ENCODE measurements at places on chromosomes 2 and 18.

GRCh38 chr2:224562831-224563230 lies 22.3 kb downstream of the CUL3 start:
- DNase-seq: no peak

GRCh38 chr18:68282232-68282631 lies 432.7 kb downstream of the TMX3 start:
- DNase-seq: no peak

DNA sequence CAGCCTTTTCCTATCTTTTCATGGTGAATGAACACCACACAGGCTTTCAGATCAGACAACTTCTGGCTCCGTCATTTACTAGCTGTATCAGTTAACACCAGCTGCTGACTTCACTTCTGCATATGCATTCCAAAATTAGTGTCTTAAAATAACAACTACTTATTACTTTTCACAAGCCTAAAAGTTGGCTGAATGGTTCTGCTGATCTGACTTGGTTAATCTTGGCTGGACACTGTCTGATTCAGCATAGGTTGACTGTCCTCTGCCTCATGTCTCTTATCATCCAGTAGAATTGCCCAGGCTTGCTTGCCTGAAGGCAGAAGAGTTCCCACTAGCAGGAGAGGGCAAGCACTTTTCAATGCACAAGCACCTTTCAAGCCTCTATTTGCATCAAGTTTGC lies 72.7 kb downstream of the MARCHF4 start:
- no peak for DNase-seq

- no peak for DNase-seq
Observed at GRCh38 chr2:217797165-217797564, 205.6 kb downstream of the TNS1 start.

DNA sequence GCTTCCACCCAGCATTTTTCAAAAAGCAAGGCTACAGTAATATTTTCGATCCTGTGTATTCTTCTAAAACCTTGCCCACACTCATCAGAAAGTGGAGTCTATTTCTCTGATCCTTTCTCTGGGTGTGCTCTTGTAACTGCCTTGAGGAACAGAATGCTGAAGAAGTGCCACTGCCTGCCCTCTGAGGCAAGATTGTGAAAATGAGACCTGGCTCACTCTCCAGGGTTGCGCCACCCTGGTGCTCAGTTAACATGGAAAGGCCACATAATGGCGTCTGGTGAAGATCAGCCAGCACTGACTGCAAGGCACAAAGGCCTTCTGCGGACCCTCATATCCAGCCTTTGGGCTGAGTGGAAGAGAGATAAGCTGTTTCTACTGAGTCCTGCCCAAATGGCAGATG lies 11.2 kb upstream of the SH3RF3 start:
- DNase-seq: no peak

GRCh38 chr18:36296650-36297416 lies 680 bp upstream of the FHOD3 start:
- DNase-seq: peak; percentile 68
